Activated CD4-positive, alpha-beta T cell treated with anti-CD3 and anti-CD28 coated beads, Interleukin-2, amount 10 ng/mL, durations not matched to agents 24 days and 14 days (primary cell): ENCODE measurements at places on chromosomes 6 and 20.

DNA sequence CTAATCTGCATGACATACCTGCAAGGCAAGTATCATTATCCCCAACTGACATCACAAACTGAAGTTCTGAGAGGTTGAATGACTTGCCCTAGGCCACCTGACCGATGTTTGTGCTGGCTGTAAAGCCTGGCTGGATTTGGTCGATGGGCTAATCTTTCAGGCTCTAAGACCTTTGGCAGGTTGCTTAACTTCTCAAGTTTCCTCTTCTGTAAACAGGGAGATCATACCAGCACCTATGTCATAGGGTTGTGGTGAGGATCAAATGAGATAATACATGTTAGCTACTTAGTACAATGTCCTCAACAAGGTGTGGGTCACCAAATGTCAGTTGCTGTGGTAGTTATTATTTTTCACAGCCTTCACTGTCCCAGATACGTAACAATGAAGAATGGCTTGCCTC lies 14.2 kb downstream of the ANKRD66 start:
- DNase-seq = peak; percentile 45

DNA sequence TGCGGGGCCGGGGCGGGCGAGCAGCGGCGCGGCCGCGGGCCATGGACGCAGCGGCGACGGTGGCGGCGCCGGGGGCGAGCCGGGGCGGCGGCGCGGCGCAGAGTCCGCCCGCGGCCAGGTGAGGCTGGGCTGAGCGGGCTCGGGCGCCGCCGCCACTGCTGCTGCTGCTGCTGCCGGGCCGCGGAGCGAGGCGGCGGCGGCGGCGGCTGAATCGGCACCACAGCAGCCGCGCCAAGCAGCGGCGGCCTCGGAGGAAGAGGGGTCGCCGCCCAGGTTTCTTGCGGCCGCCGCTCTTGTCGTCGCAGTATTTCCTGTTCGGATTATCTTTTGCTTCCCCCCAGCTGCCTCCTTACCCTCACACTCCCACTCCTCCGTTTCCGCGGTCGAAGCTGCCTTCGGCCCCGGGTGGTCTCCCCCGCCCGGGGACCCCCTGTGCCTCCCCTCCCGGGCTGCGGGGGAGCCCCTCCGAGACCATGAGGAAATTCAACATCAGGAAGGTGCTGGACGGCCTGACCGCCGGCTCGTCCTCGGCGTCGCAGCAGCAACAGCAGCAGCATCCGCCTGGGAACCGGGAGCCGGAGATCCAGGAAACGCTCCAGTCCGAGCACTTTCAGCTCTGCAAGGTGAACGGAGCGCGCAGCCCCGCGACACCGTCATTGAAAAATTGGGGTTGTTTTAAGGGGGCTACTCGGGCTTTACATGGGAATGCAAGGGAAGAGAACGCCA lies at the start of gene STXBP5:
STXBP5 (plus strand) TSS at position 358 of the 726 bp plus-strand sequence; CDS start at position 474, 116 bp downstream.
- DNase-seq = peak; percentile 81

GRCh38 chr6:51891784-51892183 lies 195.6 kb downstream of the PKHD1 start:
- no peak for DNase-seq

DNA sequence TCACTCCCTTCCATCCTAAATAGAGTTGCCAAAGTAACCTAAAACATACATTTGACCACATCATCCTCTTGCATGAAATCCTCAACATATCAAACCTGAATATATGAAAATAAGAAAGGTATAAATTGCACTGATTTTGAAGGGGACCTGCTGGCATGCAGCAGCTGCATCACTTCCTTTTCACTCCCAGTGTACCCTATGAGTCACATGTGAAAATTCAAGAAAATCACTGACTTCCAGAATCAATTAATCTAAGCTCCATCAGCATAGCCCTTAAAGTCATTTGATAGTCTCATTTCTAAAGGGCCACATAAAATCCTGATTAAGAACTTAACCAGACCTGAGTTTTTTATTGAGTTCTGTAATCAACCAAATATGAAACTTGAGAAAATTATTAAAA lies 24.3 kb downstream of the SNX14 start:
- no peak for DNase-seq

DNA sequence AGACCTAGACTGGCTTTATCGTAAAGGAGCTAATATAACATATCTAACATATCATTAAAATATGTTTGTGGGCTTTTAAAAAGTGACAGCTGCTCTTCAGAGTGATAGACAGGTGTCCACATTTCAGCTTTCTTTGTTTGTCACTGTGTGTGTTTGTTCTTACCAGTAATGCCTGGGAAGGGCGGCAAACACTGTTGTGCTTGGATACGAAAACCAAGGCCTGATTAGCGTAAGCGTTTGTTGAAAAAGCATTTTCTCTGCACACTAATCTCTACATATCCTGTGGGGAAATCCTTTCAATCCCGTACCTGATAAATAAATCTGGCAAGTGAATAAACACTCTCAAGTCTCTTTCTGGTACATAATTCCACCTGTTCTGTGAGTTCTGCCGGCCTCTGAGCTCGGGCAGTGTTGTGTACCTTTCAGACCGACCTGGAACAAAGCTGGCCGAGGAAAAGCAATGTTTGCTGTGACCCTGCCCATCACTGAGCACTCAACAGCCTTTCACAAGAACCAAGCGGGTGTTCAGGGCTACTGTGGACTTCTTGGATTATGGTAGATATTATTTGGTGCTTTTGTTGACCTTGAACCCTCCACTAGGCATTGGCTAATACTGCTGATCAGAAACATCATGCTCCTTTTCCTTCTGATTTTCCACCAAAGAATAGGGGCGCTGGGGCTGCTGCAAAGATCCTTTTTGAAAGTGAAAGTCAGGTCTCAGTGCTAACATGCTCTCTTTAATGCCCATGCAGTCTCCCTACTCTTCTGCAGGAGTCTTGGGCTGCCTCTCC lies 100.4 kb downstream of the CD83 start:
- no peak for DNase-seq

- no peak for DNase-seq
Measured at GRCh38 chr20:2178318-2179232, 76.9 kb downstream of the STK35 start.

- DNase-seq = no peak
Measured at GRCh38 chr20:52747845-52748284, 224.3 kb upstream of the TSHZ2 start.

- no peak for DNase-seq
Measured at GRCh38 chr6:126180585-126180984, 159.3 kb upstream of the CENPW start.

DNA sequence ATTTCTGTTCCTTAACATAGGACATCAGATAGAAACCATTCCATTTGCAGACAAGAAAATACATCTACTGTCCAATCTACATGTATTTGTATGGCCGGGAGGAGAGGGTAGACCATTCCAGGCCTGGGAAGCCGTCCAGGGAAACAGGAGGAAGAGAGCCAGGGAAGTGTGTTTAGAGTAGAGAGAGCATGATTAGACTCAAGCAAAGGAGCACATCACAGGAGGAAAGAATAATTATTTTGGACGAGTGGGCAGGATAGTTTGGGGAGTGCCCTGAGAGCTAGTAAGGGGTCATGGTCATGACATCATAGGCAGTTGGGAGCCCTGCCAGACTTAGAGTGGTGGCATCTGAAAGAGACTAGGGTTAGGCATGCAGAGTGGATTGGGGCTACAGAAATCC lies 250.0 kb downstream of the HIVEP2 start:
- no peak for DNase-seq

- peak; percentile 69 for DNase-seq
Measured at GRCh38 chr20:17856024-17856564, 112.5 kb downstream of the SNX5 start.

DNA sequence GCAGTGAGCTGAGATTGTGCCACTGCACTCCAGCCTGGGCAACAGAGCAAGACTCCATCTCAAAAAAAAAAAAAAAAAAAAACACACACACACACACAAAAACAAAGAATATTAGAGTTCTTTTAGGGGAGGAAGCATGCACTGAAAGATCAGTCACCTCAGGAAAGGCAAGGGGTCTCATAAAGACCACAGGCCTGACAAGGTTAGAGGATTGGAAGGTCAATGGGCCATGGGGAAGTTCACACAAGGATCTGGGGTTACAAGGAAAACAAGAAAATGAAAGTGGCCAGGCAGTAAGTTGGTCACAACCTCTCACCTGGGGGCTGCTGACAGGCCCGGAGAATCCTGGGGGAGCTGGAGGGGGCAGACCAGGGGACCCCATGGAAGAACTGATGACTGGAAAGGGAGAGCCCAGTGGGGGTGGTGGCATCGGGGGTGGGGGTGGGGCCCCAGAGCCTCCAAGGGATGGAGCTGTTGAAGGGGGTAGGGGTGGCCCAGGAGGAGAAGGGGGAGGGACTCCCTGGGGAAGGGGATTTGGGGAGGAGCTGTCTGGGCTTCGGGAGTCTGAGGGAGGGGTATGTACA lies 1.5 kb downstream of the RXRB start:
- no peak for DNase-seq

GRCh38 chr6:129393654-129394053 lies 316.3 kb downstream of the ARHGAP18 start:
- DNase-seq = no peak
